ENCODE measurements at places on chromosomes 16 and 17.
A peak's percentile ranks its signal among the peaks of the same experiment; 100 is the strongest.

DNA sequence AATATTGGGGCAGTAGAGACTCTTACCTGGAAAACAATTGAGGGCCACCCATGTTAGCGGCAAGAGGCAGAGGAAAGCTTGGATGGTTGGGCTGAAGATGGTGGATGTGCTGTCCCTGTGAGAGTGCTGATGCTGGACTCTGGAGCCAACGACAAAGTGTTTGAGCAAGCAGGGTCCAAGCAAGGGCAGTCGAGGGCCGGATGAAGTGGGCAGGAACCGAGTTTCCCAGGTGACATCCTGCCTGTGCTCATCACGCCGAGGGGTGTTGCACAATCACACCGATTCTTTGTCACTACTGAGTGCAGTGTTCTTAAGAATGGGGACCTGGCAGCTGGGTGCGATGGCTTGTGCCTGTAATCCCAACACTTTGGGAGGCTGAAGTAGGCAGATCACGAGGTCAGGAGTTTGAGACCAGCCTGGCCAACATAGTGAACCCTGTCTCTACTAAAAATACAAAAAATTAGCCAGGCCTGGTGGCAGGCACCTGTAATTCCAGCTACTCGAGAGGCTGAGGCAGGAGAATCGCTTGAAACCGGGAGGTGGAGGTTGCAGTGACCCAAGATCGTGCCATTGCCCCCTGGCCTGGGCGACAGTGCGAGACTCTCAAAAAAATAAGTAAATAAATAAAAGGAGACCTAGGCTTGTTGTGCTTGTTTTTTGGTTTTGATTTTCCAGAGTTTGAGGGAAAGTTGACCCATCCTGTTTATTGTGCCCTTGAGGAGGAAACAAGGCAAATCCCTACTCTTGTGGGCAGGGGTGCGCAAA lies 6.1 kb downstream of the PYCARD start:
- no peak for DNase-seq

GRCh38 chr16:14181371-14182050 lies 110.4 kb downstream of the MRTFB start:
- no peak for DNase-seq

DNA sequence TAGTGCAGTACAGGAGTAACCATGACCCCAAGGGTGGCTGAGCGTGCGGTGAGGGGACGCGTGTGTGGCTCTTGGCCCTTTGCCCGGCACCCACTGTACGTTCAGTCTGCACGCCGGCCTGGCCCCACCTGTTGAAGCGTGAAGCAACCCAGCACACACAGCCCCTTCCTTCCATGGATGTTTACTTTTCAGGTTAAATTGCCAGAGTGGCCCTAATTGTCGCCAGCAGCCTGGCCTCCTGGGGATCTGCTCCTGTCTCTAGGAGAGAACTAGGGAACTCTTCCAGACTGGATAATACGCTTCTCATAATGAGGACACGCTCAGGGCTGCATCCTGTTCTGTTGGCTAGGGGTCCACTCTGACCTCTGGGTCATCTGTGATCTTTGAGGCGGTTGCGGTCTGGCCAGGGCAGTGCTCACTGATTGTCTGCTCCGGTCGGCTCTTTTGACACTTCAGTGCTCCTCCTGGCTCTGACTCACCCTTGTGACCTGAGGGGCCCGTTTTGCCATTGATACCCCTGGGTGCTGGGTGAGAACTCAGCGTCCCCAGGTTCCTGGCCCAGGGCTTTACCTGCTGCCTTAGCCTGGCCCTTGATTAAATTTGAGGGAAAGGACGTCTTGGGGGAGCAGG lies 27.7 kb downstream of the TPSG1 start:
- DNase-seq = no peak

- no peak for DNase-seq
Measured at GRCh38 chr16:80369138-80369958, 171.4 kb upstream of the DYNLRB2 start.

- DNase-seq = no peak
Measured at GRCh38 chr17:28346746-28347246, 10.5 kb downstream of the POLDIP2 start.

- DNase-seq = no peak
Measured at GRCh38 chr16:88806491-88807111, 3.0 kb downstream of the CDT1 start.

DNA sequence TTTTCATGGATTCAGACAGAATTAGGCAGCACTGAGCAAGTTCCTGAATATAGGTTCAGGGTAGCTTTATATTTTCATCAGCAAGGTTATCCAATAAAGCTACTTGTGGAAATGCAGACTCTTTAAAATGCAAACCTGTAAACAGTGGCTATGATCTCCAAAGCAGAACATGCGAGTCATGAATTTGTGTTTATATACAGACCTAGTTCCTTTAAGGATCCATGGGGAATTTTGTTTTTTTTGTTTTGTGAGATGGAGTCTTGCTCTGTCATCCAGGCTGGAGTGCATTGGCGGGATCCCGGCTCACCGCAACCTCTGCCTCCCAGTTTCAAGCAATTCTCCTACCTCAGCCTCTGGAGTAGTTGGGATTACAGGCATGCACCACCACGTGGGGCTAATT lies 14.8 kb downstream of the CLEC16A start:
- DNase-seq = no peak

DNA sequence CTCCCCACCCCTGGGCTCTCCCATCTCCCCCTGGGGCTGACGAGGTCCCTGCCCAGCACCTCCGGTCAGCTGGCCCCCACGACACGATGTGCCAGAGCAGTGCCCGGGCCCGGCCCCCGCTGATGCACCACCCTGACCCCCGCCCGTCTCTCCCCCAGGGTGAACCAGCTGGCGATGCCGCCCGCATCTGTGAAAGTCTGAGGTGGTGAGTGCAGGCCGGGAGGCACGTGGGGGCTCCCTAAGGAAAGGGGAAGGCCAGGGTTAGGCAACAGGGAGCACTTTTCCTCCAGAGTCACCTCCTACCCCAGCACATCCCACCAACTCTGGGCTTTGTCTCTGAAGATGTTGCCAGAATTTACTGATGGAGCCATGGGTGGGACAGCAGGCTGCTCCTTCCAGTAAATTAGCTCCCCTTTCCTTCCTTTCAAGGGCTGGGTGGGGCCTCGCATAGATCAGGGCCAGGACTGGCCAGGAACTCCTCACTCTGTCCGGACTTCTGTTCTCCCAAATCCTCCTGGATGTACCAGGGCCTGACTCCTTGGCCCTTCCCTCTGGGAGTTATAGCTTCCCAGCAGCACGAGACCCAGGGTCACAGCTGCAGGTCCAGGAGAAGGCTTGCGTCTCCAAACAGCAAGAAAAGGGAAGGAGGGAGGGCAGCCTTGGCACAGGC lies 18.3 kb downstream of the MYBBP1A start:
- DNase-seq = no peak

DNA sequence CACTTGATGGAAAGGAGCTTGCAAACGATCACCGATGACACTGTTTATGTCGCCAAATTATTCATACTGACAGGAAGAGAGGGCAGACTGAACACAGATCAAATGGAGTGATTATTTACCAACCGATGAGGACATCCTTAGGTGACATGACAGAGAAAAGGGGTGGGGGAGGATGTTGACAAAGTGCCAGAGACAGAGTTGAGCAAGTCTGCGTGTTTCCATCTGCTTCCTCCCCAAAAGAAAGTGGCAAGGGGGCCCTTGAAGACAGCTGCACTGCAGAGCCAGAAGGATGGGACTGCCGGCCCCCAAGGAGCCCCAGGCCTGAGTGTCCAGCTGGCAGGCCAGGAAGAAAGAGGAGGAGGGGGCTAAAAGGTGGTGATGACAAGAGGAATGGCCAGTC lies 191.0 kb upstream of the RPL38 start:
- DNase-seq = no peak

DNA sequence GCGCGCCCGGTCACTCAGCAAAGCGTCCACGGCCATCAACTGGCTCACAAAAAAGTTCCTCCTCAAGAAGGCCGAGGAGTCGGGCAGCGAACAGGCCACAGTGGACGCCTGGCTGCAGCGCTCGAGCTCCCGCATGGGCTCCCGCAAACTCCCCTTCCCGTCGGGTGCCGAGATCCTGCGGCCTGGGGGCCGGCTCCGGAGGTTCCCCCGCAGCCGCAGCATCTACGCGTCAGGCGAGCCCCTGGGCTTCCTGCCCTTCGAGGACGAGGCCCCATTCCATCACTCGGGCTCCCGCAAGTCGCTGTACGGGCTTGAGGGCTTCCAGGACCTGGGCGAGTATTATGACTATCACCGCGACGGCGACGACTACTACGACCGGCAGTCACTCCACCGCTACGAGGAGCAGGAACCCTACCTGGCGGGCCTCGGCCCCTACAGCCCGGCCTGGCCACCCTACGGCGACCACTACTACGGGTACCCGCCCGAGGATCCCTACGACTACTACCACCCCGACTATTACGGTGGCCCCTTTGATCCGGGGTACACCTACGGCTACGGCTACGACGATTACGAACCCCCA lies 10.7 kb downstream of the MYO15A start:
- no peak for DNase-seq

DNA sequence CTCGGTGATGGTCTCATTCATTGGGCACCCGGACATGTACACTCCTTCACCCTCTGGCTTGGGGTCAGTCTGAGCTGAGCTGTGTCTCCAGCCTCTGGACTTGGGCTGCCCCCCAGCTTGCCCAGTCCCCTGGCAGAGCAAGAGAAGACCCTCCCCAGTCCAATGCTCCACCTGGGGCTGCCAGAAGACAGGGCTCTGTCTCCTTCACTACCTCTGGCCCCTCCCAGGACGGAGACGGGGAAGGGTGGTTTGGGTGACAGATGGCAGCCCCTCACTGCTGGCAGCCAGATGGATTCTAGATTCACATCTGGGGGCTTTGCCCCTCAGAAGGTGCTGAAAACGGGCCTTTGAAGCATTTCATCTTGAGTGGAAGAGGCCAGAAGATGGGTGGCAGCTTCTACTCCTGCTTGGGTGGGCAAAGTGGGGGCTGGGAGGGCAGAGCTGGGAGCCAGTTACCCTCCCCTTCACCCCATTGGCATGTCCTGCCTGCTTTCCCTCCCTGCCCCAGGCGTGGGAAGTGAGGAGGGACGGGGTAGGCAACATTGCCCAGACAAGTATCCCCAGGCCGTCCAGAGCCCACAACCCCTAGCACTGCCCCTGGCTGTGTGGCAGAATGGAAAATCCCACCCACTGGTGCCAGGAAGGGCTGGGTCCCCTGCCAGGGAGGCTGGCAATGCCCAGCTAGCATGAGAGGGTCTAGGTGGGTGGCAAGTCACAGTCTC lies 13.9 kb downstream of the NGFR start:
- DNase-seq = no peak

DNA sequence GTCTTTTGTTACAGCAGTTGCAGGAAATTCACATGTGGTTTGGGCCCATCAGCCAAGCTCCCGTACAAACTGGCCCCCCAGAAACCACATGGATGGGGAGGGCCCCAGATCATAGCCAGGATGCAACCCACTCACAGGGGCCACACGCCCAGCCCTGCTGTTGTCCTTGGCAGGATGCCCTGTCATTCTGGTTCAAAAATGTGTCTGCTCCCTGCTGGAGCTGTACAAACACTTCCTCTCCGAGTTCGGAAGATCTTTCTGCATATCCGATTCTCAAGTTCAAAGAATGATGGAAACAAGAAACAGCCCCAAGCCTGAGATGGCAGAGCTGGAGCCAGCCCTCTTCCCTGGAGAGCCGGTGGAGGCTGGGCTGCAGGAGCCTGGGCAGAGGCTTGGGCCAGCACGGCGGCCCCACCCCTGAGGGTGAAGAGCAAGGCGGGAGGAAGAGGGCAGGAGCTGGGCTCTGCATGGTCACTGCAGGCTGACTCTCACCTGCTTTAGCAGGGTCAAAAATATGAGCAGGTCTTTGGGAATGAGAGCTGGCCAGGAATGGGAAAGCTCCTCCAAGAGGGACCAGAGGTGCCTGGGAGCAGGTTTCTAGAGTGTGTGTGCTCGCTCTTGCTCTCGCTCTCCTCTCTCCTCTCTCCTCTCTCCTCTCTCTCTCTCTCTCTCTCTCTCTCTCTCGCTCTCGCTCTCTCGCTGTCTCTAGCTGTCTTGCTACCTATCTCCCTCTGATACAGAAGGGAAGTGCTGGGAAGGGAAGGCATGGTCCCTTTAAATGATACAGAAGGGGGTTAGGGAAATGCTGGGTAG lies 34.7 kb upstream of the ENPP7 start:
- no peak for DNase-seq

GRCh38 chr16:90057738-90058173 lies 19.4 kb downstream of the PRDM7 start:
- no peak for DNase-seq

GRCh38 chr17:51056813-51057510 lies 63.7 kb downstream of the SPAG9 start:
- no peak for DNase-seq

DNA sequence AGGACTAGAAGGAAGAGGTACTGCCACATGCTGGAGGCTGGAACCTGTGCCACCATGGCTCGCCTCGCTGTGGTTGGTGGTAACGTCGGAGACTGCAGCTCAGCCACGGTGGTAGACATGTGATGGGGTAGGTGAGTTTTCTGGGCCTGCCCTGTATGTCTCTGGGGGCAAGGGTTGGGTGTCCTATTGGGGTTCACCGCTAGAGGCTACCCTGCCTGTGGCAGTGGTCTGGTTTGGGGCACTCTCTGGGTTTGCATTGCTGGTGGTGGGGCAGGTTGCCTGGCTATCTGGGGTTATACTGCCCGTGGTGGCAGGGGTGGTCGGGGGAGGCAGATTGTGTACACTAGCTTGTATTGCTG lies 79.3 kb upstream of the KCNJ18 start:
- DNase-seq = no peak

DNA sequence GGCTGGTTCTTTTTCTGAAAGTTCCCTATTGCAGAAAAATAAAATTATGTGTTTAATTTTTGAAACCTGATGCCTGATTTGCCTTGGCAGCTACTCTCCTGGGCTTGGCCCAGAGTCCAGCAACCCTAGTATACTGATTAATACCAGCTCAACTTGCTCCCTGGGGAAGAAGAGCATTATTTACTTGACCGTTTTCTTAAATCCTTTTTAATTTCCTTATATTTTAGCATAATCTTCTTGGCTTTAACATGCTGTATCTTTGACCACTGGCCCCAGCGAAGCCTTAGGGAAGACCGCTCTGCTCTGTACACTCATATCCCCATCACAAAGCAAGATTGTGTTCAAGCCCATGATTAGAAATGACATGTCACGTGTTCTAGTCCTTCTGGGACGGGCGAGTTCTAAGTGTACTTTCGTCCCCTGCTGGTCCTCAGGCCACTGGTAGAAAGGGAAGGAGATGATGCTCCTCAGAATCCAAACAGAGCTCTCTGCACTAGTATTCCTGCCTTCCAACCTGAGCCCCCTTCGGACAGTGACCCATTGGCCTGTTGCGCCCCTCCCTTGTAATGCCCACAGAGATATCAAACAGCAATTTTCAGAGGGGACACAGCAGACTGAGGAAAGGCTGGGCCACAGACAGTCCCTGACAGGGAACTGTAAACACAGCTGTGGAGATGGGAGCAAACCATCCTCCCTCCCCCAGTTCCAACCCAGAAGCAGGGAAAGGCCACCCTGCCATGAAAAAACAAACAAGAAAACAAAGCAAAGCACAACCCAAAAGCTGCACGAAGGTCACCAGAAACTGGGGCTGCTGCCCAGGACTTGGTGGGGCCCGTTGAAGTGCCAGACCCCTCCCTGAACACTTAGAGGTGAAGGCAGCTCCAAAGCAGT lies 4.3 kb upstream of the EZH1 start:
- no peak for DNase-seq

GRCh38 chr17:82716203-82717010 lies at the start of gene FN3KRP:
Gene FN3KRP, plus strand, starts transcription at chr17:82716706. Its CDS starts 50 bp downstream, at chr17:82716756.
- peak; percentile 57 for DNase-seq

GRCh38 chr16:80924372-80924978 lies 82.2 kb downstream of the CMC2 start:
- DNase-seq = no peak

GRCh38 chr16:4190712-4191333 lies 51.1 kb downstream of the SRL start:
- no peak for DNase-seq
